ENCODE measurements at places on chromosomes 6 and 20.

DNA sequence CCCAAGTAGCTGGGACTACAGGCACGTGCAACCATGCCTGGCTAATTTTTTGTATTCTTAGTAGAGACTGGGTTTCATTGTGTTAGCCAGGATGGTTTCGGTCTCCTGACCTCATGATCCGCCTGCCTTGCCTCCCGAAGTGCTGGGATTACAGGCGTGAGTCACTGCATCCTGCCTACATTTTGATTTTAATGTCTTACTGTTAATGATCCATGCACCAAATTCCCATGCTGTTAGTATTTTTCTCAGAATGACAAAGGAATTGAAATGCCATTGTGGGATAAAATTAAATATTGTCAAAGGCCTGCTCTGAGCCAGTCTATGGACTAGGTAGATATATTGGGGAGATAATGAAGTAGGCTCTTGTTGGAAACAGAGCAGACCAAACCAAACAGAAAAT is 28.2 kb downstream of the CBFA2T2 start:
- DNase-seq = no peak

GRCh38 chr6:9841886-9842725 is 572.8 kb downstream of the TFAP2A start:
- DNase-seq = no peak

- DNase-seq = no peak
Measured at GRCh38 chr6:76612954-76613353, 540.5 kb upstream of the IMPG1 start.

- peak; percentile 61 for DNase-seq
Measured at GRCh38 chr6:144013486-144013909, 5.4 kb upstream of the PLAGL1 start.

- no peak for DNase-seq
Measured at GRCh38 chr6:82408952-82409431, 45.4 kb downstream of the TPBG start.

DNA sequence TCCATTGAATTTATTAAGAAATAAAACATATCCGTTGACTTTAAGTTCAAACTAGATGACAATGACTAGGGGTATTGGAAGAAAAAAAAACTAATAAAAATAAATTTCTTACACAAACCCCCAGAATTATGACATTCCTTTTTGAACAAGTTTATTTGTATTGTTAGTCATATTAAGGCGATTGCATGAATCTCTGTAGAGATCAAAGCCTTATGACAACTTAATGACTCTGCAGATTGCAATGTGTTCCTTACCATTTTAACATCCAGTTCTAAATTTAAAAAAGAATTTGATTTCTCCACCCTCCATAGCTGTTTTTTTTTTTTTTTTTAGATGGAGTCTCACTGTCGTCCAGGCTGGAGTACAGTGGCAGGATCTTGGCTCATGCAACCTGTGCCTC is 189.8 kb upstream of the CEP162 start:
- no peak for DNase-seq

DNA sequence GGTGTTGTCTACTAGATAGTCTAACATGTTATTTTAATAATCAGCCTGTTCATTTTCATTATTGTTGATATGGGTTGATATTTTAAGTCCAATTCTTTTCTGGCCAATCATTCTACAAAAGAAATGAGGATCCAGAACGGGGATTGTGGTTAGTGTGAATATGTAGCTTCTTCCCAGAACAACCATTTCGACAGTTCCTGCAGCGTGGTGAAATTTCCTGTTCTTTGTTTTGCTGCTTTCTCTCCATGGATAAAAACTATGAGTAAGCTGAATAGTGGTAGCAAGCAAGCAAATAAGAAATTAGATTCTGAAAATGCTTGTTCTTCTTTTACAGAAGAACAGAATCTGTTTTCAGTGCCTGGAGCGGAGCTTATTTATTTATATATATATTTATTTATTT is 65.5 kb upstream of the F13A1 start:
- DNase-seq = no peak

GRCh38 chr6:128492386-128492785 is 28.0 kb downstream of the PTPRK start:
- no peak for DNase-seq

GRCh38 chr6:2751871-2752270 is 1.1 kb upstream of the MYLK4 start:
- DNase-seq = no peak

DNA sequence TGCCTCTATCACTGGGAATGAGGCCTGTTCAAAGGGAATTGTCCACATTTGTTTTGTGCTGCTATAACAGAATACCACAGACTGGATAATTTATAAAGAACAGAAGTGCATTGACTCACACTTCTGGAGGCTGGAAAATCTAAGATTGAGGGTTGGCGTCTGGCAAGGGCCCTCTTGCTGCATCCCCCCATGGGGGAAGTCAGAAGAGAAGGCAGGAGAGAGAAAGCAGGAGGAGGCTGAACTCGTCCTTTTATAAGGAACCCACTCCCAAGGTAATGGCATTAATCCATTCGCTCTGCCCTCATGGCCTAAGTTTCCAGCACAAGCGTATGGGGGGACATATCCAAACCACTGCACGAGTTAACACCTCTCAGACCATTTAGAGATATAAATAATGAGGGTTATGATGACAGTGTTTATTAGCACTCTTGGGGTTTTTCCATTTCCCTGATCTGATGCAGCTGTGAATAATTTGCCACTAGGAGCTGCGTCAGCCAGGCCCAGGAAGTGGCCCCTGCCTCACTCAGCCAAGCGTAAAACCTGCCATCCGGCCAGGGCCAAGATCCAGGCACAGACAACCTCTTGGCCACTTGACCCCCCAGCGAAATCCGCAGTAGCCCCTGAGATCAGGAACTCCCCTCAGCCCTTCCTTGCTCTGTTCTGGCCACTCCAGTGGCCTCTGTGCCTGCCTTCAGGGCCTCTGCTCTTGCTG is 14.2 kb upstream of the SLCO4A1 start:
- no peak for DNase-seq

- DNase-seq = no peak
Measured at GRCh38 chr6:11848346-11848651, 69.7 kb upstream of the ADTRP start.

DNA sequence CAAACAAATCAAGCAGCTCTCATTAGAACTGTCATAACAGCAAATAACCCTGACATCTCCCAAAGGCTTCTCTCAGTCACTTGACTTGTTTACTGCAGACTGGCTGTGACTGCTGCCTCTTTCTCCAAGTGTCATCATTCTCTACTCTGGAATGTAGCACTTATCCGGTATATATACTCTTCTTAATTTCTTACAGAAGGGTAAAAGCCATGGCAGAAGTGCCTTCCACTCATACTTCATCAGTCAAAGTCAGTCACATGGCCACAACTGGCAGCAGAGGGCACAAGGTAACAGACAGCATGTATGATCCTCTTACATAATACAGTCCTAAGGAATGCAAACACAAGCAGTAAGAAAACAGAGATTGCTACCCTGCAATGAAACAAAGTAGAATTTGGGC is 9.3 kb downstream of the NAPB start:
- DNase-seq = no peak

DNA sequence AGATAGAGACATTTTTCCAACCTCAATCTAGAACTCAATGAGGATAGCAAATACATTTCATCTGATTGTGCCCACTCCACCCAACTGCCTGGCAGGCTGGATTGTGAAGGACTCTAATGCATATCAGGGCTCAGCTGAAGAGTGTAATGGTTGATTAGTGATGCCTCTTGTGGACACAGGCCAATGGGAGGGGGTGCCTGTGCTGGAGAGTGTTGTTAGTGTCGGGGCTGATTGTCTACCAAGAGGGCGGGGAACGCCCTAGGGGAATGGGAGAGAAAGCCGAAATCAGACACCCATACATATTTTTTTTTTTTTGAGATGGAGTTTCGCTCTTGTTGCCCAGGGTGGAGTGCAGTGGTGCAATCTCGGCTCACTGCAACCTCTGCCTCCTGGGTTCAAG is 103.7 kb upstream of the SALL4 start:
- no peak for DNase-seq

- DNase-seq = no peak
Measured at GRCh38 chr6:16166871-16167608, 38.2 kb downstream of the MYLIP start.

- no peak for DNase-seq
Measured at GRCh38 chr6:25756382-25757363, 2.1 kb downstream of the SLC17A4 start.

DNA sequence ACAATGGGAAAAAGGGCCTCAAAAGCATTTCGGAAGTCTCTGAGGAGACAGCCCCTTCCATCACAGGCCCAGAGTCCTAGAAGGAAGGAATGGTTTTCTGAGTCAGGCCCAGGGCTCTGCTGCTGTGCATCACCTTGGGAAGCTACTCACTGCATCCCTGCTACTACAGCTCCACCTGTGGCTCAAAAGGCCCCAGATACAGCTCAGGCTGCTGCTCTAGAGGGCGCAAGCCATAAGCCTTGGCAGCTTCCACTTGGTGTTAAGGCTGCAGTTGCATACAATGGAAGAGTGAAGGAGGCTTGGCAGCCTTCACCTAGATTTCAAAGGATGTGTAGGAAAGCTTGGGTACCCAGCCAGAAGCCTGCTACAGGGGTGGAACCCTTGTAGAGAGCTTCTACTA is 54.8 kb downstream of the MEI4 start:
- DNase-seq = no peak

DNA sequence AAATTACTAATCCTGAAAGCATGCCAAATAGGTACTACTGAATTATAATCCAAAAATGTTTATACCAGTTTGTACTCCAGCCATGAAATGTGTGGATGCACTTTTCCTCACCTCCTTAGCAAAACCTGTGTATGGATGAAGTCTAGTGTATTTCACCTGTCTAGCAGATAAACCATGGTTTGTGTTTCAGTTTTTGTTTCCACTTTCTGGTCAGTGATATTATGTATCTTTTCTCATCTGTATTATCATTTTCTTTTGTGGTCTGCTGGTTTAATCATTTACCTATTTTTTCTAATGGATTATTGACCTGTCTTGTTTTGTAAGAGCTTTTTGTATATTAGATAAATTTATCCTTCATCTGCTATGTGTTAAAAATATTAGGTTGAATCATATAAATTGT is 41.0 kb upstream of the TMEM217 start:
- no peak for DNase-seq

Data from activated T-cell treated with anti-CD3 and anti-CD28 coated beads, Interleukin-2, amount 50 U/mL, for 4 hours (primary cell).